Aorta (tissue), 5 donors: ENCODE measurements at places on chromosomes 4 and X. TPM values are rescaled to one million over a fixed set of nuclear protein-coding genes. Genes with fewer than 3 reads are reported as not detected.

Gene PRPS1
- polyA plus RNA-seq = 20.7 TPM

Gene NAP1L3
- 10.9 TPM for polyA plus RNA-seq

Gene SMR3B
- not detected for polyA plus RNA-seq

Gene MAGEB17
- not detected for polyA plus RNA-seq

Gene SUPT20HL1
- not detected for polyA plus RNA-seq

Gene IL3RA
- polyA plus RNA-seq = not detected

Gene PQBP1
- polyA plus RNA-seq = 112 TPM

Gene LGI2
- polyA plus RNA-seq = 0.88 TPM
